ENCODE measurements at places on chromosomes 3 and 15.
A peak's percentile ranks its signal among the peaks of the same experiment; 100 is the strongest.

- no peak overlapping the region for H3K27ac ChIP-seq
- H3K27me3 ChIP-seq = peaks cover 2% of the 10 kb centered on the region
- DNase-seq = no peak
- no peak overlapping the region for H3K4me3 ChIP-seq
- peaks cover 5% of the 10 kb centered on the region for H3K36me3 ChIP-seq
- peaks cover 18% of the 10 kb centered on the region for H3K4me1 ChIP-seq
Measured at GRCh38 chr15:58510715-58511598, 79.2 kb downstream of the LIPC start.

DNA sequence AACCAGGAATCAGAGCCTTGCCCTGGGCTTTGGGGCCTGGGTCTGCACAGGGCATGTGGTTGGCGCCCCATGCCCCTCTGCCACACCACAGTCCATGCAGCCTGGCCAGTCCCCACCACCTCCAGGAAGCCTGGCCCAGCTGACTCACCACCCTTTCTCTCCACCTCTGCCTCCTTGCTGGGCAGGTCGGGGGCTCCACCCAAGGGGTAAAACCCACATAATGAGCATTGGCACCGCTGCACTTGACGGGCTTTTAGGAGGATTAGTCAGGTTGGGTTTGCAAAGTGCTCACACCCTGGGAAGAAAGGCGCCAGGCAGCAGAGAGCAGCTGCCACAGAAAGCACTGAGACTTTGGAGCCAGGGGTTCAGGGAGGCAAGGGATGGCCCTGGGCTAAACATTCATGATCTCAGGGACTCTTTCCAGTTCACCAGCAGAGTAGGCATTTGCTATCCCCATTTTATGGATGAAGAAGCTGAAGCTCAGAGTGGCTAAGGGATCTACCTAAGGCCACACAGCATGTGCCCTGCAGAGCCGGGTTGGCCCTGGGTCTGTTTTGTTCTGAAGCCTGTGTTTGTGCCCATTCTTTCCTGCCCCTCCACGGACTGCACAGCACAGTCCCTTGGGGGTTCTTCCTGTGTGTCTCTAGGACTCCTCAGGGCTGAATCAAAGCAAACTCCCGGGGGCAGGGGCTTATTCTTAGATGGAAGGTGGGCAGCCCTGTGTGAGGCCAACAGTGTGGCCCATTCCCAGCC is 113.4 kb downstream of the ETFA start:
- no peaks in the 10 kb centered on the region for H3K4me1 ChIP-seq
- H3K4me3 ChIP-seq = no peak overlapping the region
- H3K27ac ChIP-seq = no peak overlapping the region

DNA sequence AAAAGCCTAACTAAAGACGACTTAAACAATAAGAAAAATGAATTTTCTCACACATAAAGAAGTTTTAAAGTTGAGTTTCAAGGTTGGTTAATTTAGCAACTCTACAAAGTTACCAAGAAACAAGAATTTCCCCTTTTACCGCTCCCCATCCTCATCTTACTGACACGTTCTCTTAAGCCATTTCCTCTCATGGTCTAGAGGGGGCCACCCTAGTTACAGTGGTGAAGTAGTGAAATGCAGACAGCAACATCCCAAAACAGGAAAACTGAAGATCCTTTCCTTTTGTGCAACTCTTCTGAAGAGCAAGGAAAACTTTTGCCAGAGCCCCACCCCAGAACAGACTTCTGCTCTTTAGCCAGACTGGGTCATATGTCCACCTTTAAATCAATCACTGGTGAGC is 17.3 kb upstream of the SOX14 start:
- no peaks in the 10 kb centered on the region for H3K36me3 ChIP-seq
- H3K27me3 ChIP-seq = no peaks in the 10 kb centered on the region
- H3K27ac ChIP-seq = no peak overlapping the region
- H3K4me1 ChIP-seq = no peaks in the 10 kb centered on the region
- no peak for DNase-seq
- H3K4me3 ChIP-seq = no peak overlapping the region

GRCh38 chr3:25377042-25377441 is 51.0 kb upstream of the RARB start:
- no peak for DNase-seq
- H3K36me3 ChIP-seq = no peaks in the 10 kb centered on the region
- no peak overlapping the region for H3K27ac ChIP-seq
- H3K27me3 ChIP-seq = no peaks in the 10 kb centered on the region
- H3K4me1 ChIP-seq = no peaks in the 10 kb centered on the region
- H3K4me3 ChIP-seq = no peak overlapping the region

DNA sequence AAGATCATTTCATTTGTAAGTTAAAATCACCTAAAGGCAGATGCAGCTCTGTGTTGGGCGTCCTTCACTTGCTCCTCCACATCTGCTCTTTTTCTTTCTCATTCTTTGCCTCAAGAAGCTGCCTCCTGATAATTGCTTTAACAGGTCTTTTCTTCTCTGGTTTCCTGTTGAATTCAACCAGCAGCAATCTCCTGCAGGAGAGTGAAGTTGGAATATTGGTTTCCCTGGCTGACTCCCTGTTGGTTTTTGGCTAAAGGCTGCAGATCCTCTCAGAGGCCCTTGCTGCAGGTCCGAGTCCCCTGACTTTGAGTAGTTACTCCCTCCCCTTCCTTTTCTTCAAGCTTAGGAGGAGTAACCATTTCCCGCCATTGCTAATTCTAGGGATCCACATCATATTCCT is 4.2 kb downstream of the TP63 start:
- no peak for DNase-seq
- H3K4me3 ChIP-seq = no peak overlapping the region
- H3K36me3 ChIP-seq = peaks cover 2% of the 10 kb centered on the region

GRCh38 chr3:89314454-89315098 is 207.2 kb downstream of the EPHA3 start:
- no peaks in the 10 kb centered on the region for H3K4me1 ChIP-seq
- H3K27ac ChIP-seq = no peak overlapping the region
- H3K36me3 ChIP-seq = no peaks in the 10 kb centered on the region
- DNase-seq = no peak
- no peak overlapping the region for H3K4me3 ChIP-seq

DNA sequence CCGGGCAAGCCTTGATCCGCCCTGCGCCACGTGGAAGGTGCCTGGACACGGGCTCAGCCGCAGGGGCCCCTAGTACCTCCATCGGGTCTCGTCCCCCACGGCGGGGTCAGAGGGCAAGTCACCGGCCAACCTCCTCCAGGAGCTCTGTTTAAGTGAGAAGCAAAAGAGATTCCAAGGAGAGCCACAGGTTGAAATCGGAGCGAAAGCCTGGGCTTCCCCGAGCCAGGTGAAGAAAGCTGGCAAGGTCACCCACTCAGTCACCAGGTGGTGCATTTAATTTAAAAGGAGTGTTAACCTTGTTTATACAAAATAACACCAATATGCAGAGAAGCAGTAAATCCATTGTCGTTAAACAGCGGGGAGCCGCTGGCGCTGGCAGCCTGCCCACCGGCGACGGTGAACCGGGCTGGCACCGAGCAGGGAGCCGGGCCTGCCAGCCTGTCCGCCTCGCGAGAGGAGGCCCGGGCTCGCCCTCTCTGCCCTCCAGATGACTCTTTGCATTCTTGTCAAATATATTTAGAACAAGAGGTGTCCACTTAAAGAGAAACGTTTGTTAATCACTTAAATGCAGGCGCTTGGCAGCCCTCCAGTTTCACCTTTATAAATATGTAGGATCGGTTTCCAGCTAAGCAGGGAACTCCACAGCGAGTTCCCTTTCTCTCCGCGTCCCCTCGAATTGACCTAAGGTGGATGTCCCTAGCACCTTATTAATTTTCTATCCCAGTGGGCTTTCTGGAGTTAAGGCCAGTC is 277.3 kb upstream of the NR2F2 start:
- H3K4me1 ChIP-seq = peaks cover under 1% of the 10 kb centered on the region
- no peak overlapping the region for H3K27ac ChIP-seq
- peaks cover 40% of the 10 kb centered on the region for H3K27me3 ChIP-seq
- DNase-seq = no peak
- H3K36me3 ChIP-seq = no peaks in the 10 kb centered on the region

- no peak overlapping the region for H3K27ac ChIP-seq
- no peak for DNase-seq
- no peaks in the 10 kb centered on the region for H3K27me3 ChIP-seq
Measured at GRCh38 chr3:18789734-18790133, 358.6 kb upstream of the KCNH8 start.

DNA sequence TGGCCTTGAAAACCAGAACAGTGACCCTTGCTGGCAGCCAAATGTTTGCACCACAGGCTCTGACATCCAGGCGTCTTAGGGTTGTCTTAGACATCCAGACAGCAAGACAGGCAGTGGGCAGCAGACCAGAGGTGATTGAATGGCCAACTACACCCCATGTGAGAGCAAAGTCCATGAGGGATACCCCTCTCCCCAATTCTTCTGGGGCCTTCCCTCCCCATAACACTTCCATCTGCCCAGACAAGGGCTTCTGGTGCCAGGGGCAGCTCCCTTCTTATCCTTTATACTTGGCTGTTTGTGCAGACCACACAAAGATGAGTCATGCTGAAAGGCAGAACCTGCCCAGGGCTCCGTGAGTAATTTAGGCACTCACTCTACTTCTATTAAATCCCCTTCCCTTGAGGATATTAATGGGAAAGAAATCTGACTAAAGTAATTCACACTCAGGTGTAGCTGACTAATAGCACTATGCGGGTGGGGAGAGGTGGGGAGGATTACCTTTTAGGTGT is 257.9 kb downstream of the UACA start:
- DNase-seq = no peak
- H3K27me3 ChIP-seq = peaks cover 11% of the 10 kb centered on the region
- no peak overlapping the region for H3K27ac ChIP-seq
- H3K4me1 ChIP-seq = peaks cover 71% of the 10 kb centered on the region

- no peaks in the 10 kb centered on the region for H3K36me3 ChIP-seq
- H3K4me1 ChIP-seq = peaks cover 24% of the 10 kb centered on the region
- no peak for DNase-seq
Measured at GRCh38 chr3:42043099-42043813, 47.9 kb upstream of the TRAK1 start.

GRCh38 chr3:117837391-117837790 is 1127.8 kb downstream of the TUSC7 start:
- no peak overlapping the region for H3K27ac ChIP-seq
- no peaks in the 10 kb centered on the region for H3K4me1 ChIP-seq
- H3K36me3 ChIP-seq = no peaks in the 10 kb centered on the region
- no peak overlapping the region for H3K4me3 ChIP-seq
- no peaks in the 10 kb centered on the region for H3K27me3 ChIP-seq

- H3K36me3 ChIP-seq = peaks cover 14% of the 10 kb centered on the region
- H3K27me3 ChIP-seq = no peaks in the 10 kb centered on the region
- H3K4me1 ChIP-seq = peaks cover 33% of the 10 kb centered on the region
- no peak overlapping the region for H3K27ac ChIP-seq
- DNase-seq = peak; percentile 23
- H3K4me3 ChIP-seq = peak overlapping the region; percentile 35
Measured at GRCh38 chr15:90191794-90192509, 9.2 kb upstream of the SEMA4B start.

- H3K4me1 ChIP-seq = no peaks in the 10 kb centered on the region
- H3K4me3 ChIP-seq = no peak overlapping the region
- H3K27me3 ChIP-seq = peaks cover 46% of the 10 kb centered on the region
- no peak overlapping the region for H3K27ac ChIP-seq
- no peak for DNase-seq
Measured at GRCh38 chr15:70715840-70716485, 47.4 kb downstream of the UACA start.

DNA sequence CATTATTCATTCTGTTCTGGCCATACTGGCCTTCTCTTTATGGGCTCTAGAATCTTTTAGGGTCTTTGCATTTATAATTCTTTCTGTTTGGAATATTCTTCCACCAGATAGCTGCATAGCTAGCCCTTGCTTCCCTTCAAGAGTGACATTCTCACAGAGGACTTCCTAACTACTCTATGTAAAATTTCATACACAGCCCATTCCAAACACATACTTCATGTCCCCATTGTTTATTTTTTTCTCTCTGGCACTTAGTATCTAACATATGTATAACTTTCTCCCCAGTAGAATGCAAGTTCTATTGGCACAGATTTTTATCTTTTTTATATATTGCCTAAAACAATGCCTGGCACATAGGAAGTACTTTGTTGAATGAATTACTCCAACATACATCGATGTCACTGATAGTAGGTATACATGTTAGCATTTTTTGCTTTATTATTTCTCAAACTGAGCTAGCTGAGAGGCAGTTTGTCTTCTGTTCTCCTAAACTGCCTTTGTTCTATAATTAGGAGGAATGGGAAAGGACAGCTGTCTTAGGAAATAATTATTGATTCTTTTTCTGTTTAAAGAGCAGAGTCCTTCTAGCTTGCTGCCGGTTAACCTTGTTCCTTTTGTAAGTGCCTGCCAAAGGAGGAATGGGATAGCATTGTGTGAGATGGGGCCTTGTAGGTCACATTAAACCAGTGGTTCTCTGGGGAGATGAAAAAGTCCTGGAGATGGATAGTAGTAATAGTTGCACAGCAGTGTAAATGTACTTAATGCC is 7.9 kb downstream of the FAM162A start:
- peaks cover 48% of the 10 kb centered on the region for H3K36me3 ChIP-seq
- H3K4me3 ChIP-seq = no peak overlapping the region
- no peaks in the 10 kb centered on the region for H3K27me3 ChIP-seq
- peaks cover 58% of the 10 kb centered on the region for H3K4me1 ChIP-seq
- no peak for DNase-seq

GRCh38 chr15:80404761-80405553 is 775 bp downstream of the ARNT2 start:
- peak overlapping the region; percentile 17 for H3K4me3 ChIP-seq
- peaks cover 68% of the 10 kb centered on the region for H3K27me3 ChIP-seq
- no peak for DNase-seq
- no peaks in the 10 kb centered on the region for H3K36me3 ChIP-seq
- peaks cover 3% of the 10 kb centered on the region for H3K4me1 ChIP-seq
- no peak overlapping the region for H3K27ac ChIP-seq

- H3K4me1 ChIP-seq = no peaks in the 10 kb centered on the region
- no peak for DNase-seq
- H3K27me3 ChIP-seq = no peaks in the 10 kb centered on the region
- no peaks in the 10 kb centered on the region for H3K36me3 ChIP-seq
Measured at GRCh38 chr3:63095-63765, 133.3 kb upstream of the CHL1 start.

GRCh38 chr3:60365360-60365759 is 885.9 kb downstream of the FHIT start:
- no peak overlapping the region for H3K4me3 ChIP-seq
- no peak overlapping the region for H3K27ac ChIP-seq
- peaks cover 25% of the 10 kb centered on the region for H3K4me1 ChIP-seq
- no peaks in the 10 kb centered on the region for H3K27me3 ChIP-seq

GRCh38 chr3:133820889-133821675 is 15.5 kb downstream of the SRPRB start:
- H3K4me1 ChIP-seq = peaks cover 3% of the 10 kb centered on the region
- DNase-seq = no peak
- H3K27me3 ChIP-seq = no peaks in the 10 kb centered on the region
- H3K27ac ChIP-seq = no peak overlapping the region
- peaks cover 73% of the 10 kb centered on the region for H3K36me3 ChIP-seq

DNA sequence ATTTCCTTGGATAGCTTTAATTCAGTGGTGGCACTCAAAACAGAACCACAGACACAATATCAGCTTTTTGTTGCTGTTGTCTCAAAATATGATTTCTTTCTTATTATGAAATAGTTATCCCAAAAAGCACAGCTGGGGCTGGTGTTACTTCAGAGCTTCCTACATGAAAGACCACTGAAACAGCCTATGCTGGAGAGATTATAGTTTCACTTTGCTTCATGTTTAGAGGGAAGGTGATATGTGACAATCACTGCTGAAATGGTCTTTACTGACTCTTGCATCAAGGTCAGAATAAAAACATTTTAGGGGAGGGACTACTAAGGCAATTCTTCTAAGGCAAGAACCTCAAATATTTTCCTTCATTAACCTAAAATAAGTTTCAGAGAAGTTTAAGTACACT is 190.7 kb downstream of the TNIK start:
- H3K36me3 ChIP-seq = peaks cover 12% of the 10 kb centered on the region
- H3K4me1 ChIP-seq = peaks cover 78% of the 10 kb centered on the region
- DNase-seq = no peak
- no peaks in the 10 kb centered on the region for H3K27me3 ChIP-seq
- H3K4me3 ChIP-seq = peak overlapping the region; percentile 46
